ENCODE measurements at places on chromosomes 12 and 14.

GRCh38 chr12:52455821-52456220 is 3.9 kb upstream of the KRT6B start:
- peak; percentile 47 for DNase-seq

GRCh38 chr14:20564501-20564997 is 3.7 kb upstream of the RNASE9 start:
- DNase-seq, result no peak

- DNase-seq, result peak; percentile 99
These were observed 7.7 kb upstream of the PPTC7 start for GRCh38 chr12:110590806-110591326.

DNA sequence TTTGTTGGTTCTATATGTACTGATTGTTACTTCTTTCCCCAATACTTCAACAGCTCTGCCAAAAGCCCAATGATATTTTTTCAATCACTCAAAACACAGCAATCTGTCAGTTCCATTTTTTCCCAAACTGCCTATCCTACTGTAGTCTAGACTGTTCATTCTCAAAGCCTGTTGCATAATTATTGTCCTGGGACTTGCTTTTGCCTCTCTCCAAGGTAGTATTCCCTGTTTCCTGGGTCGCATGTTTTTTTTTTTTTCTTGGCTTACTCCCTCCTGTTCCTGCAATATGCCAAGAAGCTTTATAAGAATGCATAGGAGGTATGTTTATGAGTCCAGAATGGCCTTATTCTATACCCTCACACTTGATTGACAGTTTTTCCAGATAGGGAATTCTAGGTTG is 19.9 kb upstream of the CCNT1 start:
- DNase-seq, result no peak

GRCh38 chr14:68392393-68393141 is 400.3 kb downstream of the ZFP36L1 start:
- peak; percentile 97 for DNase-seq

- no peak for DNase-seq
These were observed 10.7 kb upstream of the STX2 start for GRCh38 chr12:130849561-130850417.

GRCh38 chr12:105030820-105031807 is 45.0 kb downstream of the NOPCHAP1 start:
- peak; percentile 41 for DNase-seq

GRCh38 chr14:71399057-71399487 is 491.8 kb downstream of the PCNX1 start:
- peak; percentile 93 for DNase-seq

- DNase-seq, result peak; percentile 51
These were observed 101.8 kb downstream of the SCARB1 start for GRCh38 chr12:124761871-124762270.

- DNase-seq, result peak; percentile 85
These were observed 125.3 kb upstream of the HIF1A start for GRCh38 chr14:61569812-61570548.

DNA sequence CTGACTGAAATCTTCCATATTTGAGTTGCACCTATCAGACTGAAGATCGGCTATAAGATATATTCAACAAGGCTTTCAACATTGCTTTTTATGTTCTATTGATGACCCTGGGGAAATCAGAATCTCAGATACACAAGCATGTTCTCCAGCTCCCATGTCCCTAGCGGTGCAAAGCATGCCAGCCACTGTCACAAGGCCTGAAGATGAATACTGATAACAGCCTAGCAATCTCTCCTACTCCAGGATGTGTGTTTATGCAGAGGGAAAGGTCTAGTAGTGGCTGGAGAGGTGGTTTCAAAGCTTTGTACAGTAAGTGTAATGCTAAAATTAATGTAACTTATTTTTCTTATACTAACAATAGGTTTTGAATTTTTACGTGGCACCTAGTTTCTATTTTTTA is 64.6 kb downstream of the SOX5 start:
- no peak for DNase-seq

- peak; percentile 13 for DNase-seq
These were observed 62.8 kb downstream of the HRK start for GRCh38 chr12:116818341-116818856.

GRCh38 chr12:124747426-124748161 is 116.1 kb downstream of the SCARB1 start:
- DNase-seq, result peak; percentile 59

GRCh38 chr12:111270774-111271173 is 98.1 kb downstream of the PHETA1 start:
- DNase-seq, result no peak

GRCh38 chr12:26496170-26496569 is 300.8 kb downstream of the SSPN start:
- DNase-seq, result no peak

- DNase-seq, result peak; percentile 61
These were observed 33.4 kb downstream of the FNTB start for GRCh38 chr14:65019944-65020566.

- no peak for DNase-seq
These were observed 108.8 kb downstream of the VEZT start for GRCh38 chr12:95326445-95326844.

- DNase-seq, result peak; percentile 7
These were observed 44.9 kb downstream of the DDX11 start for GRCh38 chr12:31118347-31119191.

DNA sequence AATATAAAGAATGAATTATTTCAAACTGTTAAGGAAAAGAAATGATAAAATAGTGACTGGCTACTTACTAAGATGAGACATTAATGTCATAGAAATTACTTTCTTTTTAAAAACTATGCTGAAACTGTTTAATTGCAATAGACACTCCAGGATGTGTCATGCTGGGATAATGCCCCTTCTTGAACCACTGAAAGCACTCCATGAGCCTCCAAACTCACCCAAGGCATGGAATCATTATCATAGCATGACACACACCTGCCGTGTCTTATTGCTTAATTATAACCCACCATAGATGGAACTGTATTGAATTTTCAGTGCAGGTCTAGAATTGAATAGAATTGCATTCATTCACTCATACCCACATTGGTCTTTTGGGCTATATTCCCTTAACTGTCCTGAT is 4.3 kb downstream of the MBIP start:
- DNase-seq, result no peak

- DNase-seq, result no peak
These were observed 84.3 kb downstream of the TMEM30B start for GRCh38 chr14:61196792-61197191.

DNA sequence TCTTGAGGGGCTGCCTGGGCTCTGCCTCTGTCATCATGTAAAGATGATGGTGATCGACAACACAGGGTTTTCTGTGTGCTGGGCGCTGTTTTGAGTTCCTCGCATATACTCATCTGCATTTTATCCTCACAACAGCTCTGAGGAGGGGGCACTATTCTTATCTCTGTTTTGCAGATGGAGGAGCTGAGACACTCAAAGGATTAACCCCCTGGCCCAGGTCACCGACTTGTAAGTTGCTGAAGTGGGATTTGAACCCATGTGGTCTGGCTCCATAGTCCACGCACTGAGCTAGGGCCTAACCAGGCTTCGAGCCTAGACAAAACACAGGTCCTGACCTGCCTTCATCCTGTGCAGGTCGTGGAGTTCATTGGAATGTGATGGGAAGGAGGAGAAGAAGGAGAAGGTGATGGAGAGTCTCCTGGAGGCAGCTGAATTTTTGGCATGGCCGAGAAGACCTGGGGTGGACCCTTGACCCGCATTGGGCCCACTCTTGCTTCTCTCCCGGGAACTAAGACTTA is 140.0 kb downstream of the ASCL4 start:
- DNase-seq, result no peak

- no peak for DNase-seq
These were observed 113.9 kb downstream of the AEBP2 start for GRCh38 chr12:19553175-19553574.

DNA sequence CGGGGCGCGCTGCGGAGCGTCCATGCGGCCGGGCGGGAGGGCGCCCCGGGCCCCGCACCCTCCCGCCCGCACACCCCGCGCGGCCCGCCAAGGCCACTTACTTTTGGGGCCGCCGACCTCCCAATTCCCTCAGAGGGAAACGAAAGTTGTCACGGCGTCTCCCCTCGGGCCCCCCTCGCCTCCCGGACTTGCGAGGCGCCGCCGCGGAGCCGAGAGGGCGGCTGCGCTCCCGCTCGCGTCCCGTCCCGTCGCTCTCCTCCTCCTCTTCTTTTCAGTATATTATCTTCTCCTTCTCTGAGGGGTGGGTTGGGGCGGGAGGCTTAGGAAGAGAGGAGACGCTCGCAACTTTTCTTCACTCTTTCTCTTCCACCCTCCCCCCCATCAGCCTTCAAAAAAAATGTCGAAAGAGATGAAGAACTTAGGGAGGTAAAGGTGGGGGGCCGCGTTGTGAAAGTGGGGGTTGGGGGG is 613 bp downstream of the DUSP16 start:
- peak; percentile 64 for DNase-seq
